ENCODE measurements at places on chromosomes 5 and 9.

DNA sequence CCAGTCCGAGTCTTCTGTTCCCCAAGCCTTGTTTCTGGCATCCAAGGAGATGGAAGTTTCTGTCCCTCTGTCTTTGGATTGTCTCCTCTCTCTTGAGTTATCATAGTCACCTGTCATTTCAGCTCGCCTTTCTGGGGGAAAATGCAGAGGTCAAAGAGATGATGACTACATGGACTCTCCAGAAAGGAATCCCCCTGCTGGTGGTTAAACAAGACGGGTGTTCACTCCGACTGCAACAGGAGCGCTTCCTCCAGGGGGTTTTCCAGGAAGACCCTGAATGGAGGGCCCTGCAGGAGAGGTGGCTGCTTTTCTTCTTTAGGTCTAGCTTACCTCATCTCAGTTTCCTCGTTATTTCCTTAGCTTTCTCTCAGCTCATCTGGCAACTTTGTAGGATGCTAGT is 25.1 kb downstream of the ERAP2 start:
- DNase-seq: no peak

DNA sequence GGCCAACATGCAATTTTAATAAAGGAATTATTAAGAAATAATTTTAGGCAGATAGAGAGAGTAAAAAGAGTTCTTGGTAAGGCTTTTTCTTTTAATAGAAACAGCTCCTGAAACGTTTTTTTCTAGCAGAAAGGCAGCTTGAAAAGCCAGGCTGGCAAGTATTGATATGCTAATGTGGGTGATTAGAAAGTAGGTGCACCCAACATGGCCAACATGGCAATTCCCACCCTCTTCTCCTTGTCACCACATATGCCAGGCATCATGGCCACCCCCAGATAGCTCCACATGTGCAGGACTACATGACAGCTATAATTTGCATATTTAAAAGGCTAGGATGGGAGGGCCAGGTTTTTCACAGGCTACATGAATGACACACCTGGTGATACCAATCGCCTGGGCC is 615.2 kb downstream of the PTPRD start:
- no peak for DNase-seq

- DNase-seq: no peak
Observed at GRCh38 chr5:65992630-65993029, 66.3 kb downstream of the ERBIN start.

- DNase-seq: no peak
Observed at GRCh38 chr5:133825631-133826289, 142.7 kb downstream of the C5orf15 start.

- no peak for DNase-seq
Observed at GRCh38 chr9:100222674-100223073, 123.6 kb downstream of the INVS start.

GRCh38 chr5:55747778-55748318 is 10.0 kb downstream of the DDX4 start:
- DNase-seq: no peak

DNA sequence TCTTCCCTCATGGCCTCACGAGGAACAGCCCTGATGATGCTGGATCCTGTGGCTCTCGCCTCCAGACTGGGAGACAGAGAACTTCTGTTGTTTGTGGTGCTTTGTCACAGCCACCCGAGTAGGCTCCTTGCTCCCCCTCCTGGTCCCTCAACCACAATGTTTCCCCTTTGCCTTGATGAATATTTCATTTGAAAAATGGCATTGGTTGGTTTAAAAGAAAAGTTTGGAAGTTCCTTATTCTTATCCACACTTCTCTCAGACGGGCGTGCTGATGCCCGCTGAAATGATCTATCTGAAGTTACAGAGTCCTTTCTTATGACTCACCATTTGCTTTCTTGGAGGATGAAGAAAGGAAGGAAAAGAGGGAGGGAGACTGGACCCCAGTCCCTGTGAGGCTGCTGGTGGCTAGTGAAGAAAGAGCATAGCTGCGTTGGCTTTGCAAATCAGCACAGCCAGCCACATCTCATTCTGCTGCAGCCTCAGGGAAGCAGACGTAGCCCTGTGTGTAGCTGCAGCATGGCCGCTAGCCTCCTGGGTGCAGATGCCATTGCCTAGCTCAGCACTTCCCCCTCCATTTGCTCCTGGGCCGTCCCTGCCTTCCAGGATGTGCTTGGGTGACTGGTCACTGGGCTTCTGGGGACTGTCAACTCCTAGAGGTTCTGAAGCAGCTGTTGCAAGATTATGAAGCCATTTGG is 185.9 kb downstream of the ERCC6L2 start:
- DNase-seq: peak; percentile 12

GRCh38 chr9:134807716-134808446 is 72.7 kb upstream of the FCN2 start:
- no peak for DNase-seq
